ENCODE measurements at places on chromosomes 16 and 17.
A peak's percentile ranks its signal among the peaks of the same experiment; 100 is the strongest.

- DNase-seq = peak; percentile 35
These were observed 26.0 kb downstream of the ZDHHC7 start for GRCh38 chr16:84985079-84986065.

GRCh38 chr17:79840989-79841286, 1.7 kb upstream of the CBX4 start:
- no peak for DNase-seq

- DNase-seq = no peak
These were observed 185.9 kb downstream of the KCNJ2 start for GRCh38 chr17:70355185-70355584.

GRCh38 chr17:32519228-32520103, 32.7 kb downstream of the CDK5R1 start:
- no peak for DNase-seq

- no peak for DNase-seq
These were observed 200.5 kb upstream of the CHMP6 start for GRCh38 chr17:80790981-80791742.
